ENCODE measurements at places on chromosomes 4 and X. TPM values are rescaled to one million over a fixed set of nuclear protein-coding genes. Genes with fewer than 3 reads are reported as not detected.

Gene IGSF1
- total RNA-seq = not detected

Gene PRPS1
- 132 TPM for total RNA-seq

Gene POLR2B
- total RNA-seq = 123 TPM

Gene ASIC5
- total RNA-seq = not detected

Gene HGFAC
- not detected for total RNA-seq

Gene CT45A5
- total RNA-seq = not detected

Gene FAM47E
- not detected for total RNA-seq

Gene PSAPL1
- not detected for total RNA-seq

Gene CSTF2
- total RNA-seq = 41.3 TPM

Gene EDNRA
- total RNA-seq = not detected

Gene ZNF157
- 0.53 TPM for total RNA-seq

Gene MAGEB18
- total RNA-seq = not detected

Gene HPGD
- 3.4 TPM for total RNA-seq

Gene NOX1
- not detected for total RNA-seq

Gene KCTD8
- not detected for total RNA-seq

Gene ADAM29
- total RNA-seq = not detected

Gene ITM2A
- 98.1 TPM for total RNA-seq

Gene KIT
- not detected for total RNA-seq

Gene DNASE1L1
- 13.3 TPM for total RNA-seq

Gene PPEF2
- 0.40 TPM for total RNA-seq

Gene GATA1
- total RNA-seq = not detected

Gene LRBA
- 63.7 TPM for total RNA-seq

Gene USP51
- total RNA-seq = 1.6 TPM

Gene ZBTB33
- total RNA-seq = 13.6 TPM

Gene ZFP42
- total RNA-seq = not detected

Data from activated CD4-positive, alpha-beta memory T cell treated with anti-CD3 and anti-CD28 coated beads for 36 hours (primary cell).